T follicular helper cell (primary cell): ENCODE measurements at places on chromosomes 1 and 21.

DNA sequence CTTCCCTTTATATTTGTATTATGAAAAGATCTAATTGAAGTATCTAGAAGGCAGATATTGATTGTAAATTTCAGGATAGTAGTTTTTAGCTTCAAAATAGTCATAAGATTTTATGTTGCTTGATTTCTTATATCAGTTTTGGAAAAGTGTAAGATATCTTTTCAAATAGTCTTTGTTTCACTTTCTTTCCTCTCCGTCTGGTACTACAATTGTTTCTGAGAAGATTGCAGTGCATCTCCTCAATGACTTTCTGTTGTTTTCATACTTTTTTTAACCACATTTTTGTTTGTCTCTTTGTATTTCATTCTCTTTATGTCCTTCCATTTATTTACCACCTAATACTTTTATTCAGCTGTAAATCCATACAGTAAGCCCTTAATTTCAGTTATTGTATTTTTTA is 964.6 kb upstream of the B3GALT2 start:
- no peak for DNase-seq

- peak; percentile 63 for DNase-seq
Observed at GRCh38 chr1:155241069-155241679, 14.1 kb downstream of the ENTREP3 start.

GRCh38 chr1:179969962-179970361 is 15.4 kb downstream of the CEP350 start:
- DNase-seq: no peak

DNA sequence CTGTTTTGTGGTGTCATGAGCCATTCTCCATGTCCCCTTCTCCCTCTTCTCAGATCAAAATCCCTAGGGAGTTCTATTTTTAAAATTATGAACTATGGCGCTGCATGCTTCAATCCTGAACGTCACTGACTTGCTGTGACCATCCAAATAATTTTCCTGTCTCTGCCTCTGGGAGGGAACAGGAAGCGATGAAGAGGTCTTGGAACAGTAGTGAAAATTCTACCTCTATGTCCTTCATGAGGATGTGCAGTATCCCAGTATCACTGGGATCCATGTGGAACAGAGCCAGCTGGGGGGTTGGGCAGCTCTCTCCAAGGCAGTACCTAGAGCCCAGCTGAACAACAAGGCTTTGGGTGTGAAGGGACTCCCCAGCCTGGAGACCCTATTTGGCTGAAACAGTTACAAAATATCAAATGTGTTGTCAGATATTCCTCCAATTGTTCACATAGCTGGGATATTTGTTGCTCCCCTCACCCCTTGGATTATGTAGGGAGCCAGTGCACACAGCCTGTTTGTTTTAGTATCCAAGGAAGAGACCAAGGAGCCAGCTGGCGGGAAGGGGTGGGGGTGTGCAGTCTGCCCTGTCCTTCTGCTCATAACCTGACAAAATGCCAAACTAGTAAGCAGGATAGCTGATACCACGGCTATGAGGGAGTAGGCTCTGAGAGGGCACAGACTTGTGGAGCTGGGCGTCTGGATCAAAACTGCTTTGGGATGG is 7.6 kb downstream of the DCLRE1B start:
- no peak for DNase-seq

- no peak for DNase-seq
Observed at GRCh38 chr1:153387001-153387400, 3.9 kb downstream of the S100A8 start.

DNA sequence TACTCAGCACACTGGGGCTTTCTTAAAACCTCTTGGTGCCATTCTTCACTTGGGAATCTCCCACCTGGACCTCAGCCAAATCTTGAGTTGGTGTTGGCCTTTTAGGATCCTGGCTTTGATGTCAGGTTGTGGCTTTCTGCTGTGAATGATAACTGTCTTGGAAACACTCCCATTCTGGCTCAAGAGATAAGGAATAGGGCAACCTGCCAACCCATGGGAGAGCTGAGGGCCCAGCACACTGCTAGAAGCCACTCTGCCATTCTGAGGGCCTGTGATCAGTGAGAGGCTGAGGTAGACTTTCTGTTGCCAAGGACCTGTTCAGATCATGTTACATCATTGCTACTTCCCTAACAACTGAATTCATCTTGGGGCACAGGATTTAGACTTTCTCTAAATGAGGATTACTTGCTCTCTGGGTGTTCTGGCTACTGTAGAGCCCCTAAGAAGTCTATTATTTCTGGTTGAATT is 45.8 kb downstream of the TTC39A start:
- DNase-seq: no peak

DNA sequence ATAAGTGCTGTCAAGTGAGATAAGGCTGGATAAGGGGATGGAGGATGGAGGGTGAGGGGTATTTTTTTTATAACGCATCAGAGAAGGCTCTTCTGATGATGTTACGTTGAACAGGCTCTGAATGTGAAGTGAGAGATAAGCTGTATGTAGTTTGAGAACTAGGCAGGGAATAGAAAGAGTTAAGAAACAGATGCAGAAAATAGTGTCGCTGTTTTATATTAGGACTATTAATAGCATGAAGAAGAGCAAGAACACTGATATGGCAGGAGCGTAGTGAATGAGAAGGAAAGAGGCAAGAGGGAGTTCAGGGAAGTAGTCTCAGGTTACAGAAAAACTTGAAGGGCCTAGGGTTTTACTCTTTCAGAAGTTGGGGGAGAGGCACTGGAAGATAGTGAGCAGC is 59.8 kb downstream of the GPR88 start:
- no peak for DNase-seq

DNA sequence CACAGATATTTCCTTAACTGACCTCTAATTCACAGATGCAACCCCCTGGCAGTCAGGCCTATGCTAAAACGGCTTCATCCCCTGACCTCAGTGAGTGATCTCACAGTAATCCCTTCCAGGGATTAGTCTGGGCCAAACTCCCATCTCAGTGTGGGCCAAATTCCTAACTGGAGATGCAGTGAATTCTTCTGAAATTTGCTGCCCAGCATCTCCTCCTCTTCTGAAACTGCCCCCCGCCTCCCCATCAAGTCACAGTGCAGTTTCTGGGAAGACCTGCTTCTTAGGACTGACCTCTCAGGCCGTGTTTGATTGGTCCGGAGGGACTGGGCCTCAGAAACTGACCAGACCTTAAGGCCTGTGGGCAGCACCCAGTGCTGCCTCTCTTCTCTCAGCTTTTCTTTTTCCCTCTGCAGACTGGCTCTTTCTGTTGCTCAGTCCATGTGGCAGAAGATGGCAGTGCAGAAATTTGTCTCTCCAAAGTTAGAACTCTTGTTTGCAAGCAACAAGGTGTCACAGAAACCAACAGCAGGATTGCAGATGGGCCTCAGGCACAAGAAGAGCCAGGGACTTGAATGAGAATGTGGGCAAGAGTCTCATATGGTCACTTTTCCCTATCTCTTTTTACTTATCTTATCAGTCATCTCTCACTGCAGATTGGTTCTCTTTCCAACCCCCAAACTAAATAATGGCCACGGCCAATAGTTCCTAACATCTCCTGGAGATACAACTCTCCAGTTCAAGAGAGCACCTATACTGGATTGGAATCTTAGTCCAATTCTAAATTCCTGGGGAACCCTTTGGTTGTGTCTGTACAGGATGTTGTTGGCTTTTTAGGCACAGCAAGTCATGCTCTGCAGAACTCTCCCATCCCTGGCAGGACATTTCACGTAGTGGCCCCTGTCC is 95.5 kb upstream of the RALGPS2 start:
- no peak for DNase-seq

GRCh38 chr1:245062741-245063305 is 92.0 kb upstream of the KIF26B start:
- DNase-seq: no peak

DNA sequence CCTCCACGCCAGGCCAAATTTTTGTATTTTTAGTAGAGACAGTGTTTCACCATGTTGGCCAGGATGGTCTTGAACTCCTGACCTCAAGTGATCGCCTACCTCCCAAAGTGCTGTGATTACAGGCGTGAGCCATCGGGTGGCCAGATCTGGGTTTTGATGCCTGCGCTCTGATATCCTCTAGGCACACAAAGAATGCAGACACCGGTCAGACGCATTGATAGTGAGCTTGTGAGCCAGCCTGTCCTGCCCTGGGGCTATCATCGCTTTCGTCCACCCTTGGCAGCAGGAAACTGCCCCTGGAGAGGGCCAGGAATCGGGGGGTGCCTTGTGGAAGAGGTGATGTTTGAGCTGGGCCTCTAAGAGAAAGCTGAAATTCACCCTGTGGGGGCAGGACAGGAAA is 4.0 kb downstream of the FBLIM1 start:
- DNase-seq: no peak

DNA sequence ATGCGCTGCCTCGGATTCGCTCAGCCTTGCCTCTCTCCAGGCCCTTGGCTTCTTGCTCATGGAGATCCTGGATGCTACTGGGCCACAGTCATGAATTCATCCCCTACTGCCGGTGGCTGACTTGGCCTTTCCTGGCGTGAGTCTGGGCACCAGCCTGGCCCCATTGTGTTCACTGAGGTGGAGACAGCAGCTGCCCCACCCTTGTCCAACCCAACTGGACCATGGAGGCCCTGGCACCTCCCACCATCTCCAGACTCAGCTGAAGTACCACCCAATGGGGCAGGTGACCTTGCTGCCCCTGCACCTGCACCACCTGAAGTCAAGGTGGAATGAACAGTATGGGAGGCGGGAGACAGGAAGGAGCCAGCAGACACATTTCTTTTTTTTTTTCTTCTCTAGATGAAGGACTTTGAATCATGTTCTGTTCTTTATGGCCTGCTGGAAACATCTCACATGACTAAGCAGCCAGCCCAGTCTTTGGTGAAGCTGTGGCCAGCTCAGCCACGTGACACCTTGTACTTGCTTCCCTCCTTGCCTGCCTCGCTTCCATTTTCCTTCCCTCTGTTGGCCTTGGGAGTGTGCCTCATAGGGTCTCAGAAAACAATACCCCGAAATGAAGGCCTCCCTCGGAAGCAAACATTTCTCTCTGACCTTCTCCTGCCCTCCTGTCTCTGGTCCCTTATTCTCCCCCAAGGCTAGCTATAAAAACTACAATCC is 3.8 kb upstream of the SLC30A2 start:
- no peak for DNase-seq

GRCh38 chr1:28885472-28885877 is 28.9 kb upstream of the EPB41 start:
- DNase-seq: no peak

- DNase-seq: no peak
Observed at GRCh38 chr1:65206836-65207235, 58.8 kb downstream of the AK4 start.

DNA sequence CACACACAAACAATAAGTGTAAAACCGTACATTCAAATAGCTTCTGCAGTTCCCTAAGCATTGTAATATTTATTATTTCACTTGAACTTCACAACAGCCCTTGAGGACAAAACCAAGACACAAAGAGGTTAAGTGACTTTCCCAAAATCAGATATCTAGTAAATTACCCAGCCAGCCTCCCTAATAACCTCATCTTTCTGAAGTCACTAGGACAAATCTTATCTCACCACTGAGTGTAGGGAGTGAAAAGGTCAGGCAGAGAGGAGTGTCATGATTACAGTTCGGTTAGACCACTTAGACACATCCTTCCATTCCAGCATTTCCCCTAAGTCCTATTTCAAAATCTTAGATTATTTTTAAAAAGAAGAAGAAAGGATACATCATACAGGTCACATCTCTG is 377.3 kb upstream of the NFIA start:
- no peak for DNase-seq

DNA sequence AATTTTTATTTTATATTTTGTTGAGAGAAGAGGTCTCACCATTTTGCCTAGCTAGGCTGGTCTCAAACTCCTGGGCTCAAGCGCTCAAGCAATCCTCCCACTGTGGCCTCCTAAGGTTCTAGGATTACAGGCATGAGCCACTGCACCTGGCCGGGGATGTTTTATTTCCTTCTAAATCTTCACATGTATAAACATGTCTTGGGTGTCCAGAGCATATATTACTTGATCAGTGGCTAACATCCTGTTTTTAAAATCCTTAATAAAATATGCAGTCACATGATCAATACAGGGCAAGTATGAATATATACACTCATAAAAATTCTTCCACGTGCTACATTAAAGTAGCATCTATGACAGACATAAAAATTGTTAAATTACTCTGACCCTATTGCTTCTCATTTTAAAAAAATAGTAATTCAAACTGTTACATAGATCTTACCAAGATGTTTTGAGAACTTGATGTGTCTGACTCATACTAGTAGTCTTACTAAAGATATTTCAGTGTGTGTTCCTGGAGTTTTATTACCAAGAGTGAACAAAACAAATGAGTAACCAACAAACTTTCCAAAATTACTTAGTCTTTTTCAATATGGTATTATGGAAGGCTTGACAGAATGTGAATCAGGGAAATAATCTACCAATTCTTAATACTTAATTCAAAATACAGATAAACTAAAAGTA is 222.5 kb downstream of the SLC45A1 start:
- DNase-seq: no peak

- no peak for DNase-seq
Observed at GRCh38 chr1:27487966-27488884, 1.7 kb downstream of the WASF2 start.

DNA sequence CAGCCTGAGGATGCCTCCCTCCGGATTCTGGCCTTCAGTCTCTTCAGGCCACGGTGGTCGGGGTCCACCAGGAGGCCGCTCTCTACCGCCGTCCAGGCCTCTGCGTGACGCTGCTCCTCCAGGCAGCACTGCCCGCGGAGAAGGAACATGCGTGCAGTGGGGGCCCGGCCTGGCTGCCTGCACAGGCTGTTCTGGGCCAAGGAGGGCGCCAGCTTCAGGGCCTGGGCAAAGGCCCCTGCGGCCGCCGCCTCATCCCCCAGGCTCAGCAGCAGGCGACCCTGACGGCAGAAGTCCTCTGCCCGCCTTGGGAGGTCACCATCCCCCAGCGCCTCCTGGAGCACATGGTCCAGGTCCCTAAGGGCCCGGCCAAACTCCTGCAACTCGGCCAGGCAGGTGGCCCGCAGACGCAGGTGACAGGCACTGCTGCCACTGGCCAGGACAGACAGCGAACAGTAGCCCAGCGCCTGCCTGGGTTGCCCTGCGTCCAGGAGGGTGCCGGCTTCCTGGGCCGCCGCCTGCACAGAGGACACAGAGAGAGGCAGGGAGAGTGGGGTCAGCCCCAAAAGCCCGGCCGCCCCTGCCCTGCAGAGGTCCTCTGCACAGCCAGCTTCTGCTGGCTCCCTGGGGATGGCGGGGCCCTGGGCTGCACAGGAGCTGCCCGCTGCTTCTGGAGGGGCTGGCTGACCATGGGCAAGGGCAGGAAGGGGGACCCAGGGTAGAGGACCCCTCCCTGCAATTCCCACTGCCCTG is 8.7 kb upstream of the MMEL1 start:
- no peak for DNase-seq

GRCh38 chr1:95437011-95437410 is 203.0 kb downstream of the RWDD3 start:
- DNase-seq: no peak
